Hematopoietic multipotent progenitor cell treated with erythropoietin and hydrocortisone succinate and interleukin-3 and kit ligand, for 15 days (in vitro differentiated cells): ENCODE measurements at places on chromosomes 1 and 21.

- DNase-seq: no peak
Measured at GRCh38 chr1:58968360-58968952, 184.6 kb upstream of the JUN start.

GRCh38 chr1:6460301-6461050 is 5.5 kb downstream of the TNFRSF25 start:
- no peak for DNase-seq

DNA sequence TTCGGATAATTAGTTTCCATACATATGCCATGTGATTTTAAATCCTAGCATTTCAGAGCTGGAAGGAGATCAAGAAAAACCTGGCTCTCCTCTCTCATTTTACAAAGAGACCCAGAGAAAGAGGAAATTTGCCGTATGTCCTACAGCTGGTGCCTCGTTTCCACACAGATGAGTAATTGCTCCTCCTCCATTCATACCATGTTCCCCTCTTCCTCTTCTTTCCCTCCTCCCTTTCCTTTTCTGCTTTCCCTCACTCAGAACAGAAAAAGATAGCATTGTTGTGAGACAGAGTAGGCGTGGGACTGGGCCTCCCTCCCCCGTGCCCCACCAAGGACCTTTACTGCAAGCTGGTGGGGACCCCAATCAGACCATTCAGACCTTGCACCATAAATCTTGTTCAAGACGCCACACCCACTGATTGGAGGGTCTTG is 13.7 kb upstream of the SLC44A3 start:
- no peak for DNase-seq

- DNase-seq: no peak
Measured at GRCh38 chr1:2347409-2347785, 44.0 kb downstream of the MORN1 start.

DNA sequence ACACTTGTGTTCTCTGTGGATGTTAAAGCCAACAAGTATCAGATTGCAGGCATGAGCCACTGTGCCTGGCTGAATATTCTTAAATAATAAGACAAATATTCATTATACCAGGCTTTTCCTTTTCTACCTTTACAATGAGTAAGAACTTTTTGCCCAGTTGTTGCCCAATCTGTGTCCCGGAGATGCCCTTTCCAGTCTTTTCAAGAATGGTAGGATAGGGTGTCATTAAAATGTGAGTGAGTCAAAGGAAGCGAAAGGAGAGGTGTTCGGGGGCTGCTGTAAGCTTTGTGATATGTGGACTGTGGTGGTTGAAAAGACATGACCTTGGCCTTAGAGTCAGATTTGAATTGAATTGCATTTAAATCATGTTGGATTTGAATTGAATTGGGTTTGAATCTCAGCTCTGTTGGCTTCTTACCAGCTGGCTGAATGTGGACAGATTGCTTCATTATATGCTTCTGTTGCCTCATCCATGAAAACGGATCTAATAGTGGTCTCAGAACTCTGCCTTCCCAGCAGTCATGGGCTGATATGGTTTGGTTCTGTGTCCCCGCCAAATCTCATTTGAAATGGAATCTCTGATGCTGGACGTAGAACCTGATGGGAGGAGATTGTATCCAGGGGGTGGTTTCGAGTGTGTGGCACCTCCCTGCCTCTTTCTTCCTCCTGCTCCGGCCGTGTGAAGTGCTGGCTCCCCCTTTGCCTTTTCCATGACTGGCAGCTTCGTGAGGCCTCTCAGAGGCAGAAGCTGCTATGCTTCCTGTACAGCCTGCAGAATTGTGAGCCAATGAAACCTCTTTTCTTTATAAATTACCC is 22.7 kb upstream of the AADACL3 start:
- no peak for DNase-seq

GRCh38 chr1:26724926-26725325 is 29.1 kb downstream of the ARID1A start:
- DNase-seq: no peak

GRCh38 chr1:5901150-5901549 is 91.1 kb downstream of the NPHP4 start:
- no peak for DNase-seq

DNA sequence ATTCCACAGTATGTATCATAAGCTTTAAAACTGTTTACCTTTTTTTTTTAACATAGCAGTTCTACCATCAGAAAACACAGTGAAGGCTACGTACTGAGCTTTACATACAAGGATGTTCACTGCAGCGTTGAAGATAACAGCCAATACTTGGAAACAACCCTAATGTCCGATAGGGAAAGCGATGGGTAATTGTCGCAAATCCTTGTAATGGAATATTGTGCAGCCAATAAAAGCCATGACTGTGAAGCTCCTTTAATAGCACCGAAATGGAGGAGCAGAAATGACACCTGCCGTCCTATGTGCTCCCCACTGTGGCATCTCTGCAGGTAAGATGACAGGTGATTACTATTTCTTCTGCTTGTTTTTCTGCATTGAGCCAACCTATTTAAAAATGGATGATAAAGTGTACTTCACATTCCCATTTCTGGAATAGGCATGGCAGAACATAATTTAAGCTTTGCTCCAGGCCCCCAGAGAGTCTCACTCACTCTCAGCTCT is 523.8 kb downstream of the PTPRU start:
- DNase-seq: no peak

- peak; percentile 32 for DNase-seq
Measured at GRCh38 chr1:87329051-87329525, 408 bp downstream of the LMO4 start.

- DNase-seq: no peak
Measured at GRCh38 chr1:46137916-46138315, 5.5 kb upstream of the PIK3R3 start.

GRCh38 chr1:5304702-5305101 is 650.3 kb downstream of the AJAP1 start:
- no peak for DNase-seq
